ENCODE measurements at places on chromosomes 1 and 21.
A peak's percentile ranks its signal among the peaks of the same experiment; 100 is the strongest.

- peak; percentile 62 for DNase-seq
These were observed 24.3 kb downstream of the UBE2Q1 start for GRCh38 chr1:154533952-154534844.

GRCh38 chr1:53142226-53142853 is at the start of gene SLC1A7:
Gene SLC1A7 (minus strand): TSS chr1:53142638. CDS start chr1:53142449, 189 bp downstream.
- DNase-seq = no peak

DNA sequence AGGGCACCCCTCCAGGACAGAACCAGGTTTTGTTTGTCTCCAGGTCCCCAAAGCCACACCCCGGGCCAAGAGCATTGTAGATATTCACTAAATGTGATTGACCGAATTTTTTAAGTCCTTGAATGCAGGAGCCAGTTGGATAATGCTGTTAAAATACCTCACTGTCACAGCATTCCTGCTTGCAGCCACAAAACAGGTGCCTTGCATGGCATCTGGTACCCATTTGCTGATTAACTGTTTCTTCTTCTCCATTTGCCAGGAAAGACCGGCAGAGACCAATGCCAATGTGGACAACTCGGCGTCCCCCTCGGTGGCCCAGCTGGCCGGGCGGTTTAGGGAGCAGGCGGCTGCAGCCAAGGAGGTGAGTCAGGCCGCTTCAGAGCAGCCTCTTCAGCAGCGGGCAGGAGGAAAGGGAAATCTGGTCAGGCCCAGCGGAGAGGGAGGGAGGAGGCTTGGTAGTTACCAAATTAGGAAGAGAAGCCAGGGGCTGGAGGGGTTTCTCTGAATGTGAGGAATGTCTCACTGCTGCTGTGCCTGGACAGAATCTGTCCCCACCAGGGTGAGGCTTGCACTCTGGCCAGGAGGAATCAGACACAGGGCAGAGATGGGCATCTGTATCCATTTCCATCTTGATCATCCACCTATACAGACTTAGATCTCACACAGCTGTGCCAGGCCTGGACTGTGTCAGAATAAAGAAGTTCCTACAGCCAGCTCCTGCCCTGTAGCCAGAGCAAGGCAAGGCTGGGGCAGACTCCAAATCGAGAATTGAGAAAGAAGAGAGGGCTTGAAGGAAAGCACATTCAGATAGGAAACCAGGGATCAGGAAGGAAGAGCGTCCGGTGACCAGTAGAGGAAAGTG is 37.9 kb upstream of the MPZL1 start:
- DNase-seq = peak; percentile 40

- no peak for DNase-seq
These were observed 543.7 kb upstream of the PKN2 start for GRCh38 chr1:88140325-88140724.

- peak; percentile 21 for DNase-seq
These were observed 109.4 kb downstream of the NAV1 start for GRCh38 chr1:201648066-201648906.

DNA sequence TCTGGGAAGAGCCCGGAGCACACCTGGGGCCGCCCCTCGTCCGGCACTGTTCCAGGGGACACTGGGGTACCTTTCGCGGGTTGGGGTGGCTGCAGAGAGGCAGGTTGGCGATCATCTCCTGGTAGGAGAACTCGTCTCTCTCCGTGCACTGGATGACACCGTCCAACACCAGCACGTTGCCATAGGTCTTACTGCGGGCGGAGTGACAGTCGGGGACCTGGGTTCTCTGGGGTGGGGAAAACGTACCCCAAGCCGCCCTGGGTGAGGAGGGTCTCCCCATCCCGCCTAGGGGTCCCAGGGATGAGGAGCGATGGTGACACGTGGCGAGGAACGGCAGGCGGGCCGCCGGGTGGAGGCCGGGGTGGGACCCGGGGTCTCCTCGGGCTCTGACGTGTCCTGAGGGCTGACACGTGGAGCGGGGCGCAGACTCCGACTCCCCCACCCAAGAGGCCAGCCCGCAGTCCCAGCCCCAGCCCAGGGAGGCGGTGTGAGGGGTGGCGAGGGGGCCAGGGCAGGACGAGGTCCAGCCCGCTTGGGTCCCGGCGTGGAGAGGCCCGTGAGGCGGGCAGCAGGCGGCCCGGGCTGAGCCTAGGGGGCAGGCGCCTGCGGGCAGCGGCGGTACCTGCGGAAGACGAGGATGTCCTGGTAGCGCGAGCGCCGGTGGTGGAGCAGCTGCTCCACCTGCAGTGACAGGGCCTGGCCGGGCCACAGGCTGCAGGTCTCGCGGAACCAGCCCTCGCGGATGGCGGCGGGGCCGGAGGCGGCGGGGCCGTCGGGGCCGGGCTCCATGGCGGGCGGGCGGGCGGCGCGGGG is 457 bp downstream of the SRM start:
- no peak for DNase-seq

GRCh38 chr1:229410370-229410691 is 23.6 kb downstream of the ACTA1 start:
- DNase-seq = no peak

- DNase-seq = no peak
These were observed 8.9 kb downstream of the COL16A1 start for GRCh38 chr1:31694964-31695313.

DNA sequence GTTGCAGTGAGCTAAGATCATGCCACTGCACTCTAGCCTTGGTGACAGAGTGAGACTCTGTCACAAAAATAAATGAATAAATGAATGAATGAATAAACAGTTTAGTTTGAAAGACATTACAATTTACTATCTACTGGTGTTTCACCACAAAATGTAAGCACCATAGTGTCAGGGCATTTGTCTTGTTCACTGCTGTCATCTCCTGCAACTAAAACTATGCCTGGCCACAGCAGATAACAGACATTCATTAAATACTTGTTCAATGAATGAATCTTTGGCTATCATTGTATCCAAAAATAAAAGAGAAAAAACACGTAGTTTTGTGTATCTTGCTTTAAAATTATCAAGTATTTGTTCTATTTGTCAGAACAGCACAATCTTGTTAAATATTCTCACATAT is 32.5 kb downstream of the SASS6 start:
- DNase-seq = no peak

GRCh38 chr1:153612111-153612754 is 704 bp downstream of the S100A16 start:
- DNase-seq = no peak

- DNase-seq = no peak
These were observed 4.1 kb upstream of the TTLL10 start for GRCh38 chr1:1169429-1170214.

GRCh38 chr21:19266636-19267035 is 863.1 kb upstream of the TMPRSS15 start:
- no peak for DNase-seq

DNA sequence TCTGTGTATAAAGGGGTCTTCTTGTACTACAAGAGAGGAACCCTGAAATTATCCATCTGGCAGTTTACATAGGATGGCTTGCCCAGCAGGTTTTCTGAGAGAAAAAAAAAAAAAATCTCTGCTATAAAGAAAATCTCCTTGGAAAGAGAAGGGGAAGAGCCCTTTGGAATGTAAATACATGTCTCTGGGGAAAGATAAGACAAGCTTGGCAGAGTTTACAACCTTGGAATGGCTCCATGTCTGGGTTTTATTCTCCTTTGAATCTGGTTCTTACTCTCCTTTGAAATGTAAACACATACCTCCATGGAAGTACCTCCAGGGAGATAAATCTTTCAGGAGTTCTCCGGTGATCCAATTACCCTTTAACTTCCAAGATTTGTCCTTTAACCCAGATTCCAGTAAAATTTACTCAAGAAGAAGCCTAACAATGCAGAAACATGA is 45.1 kb upstream of the DNAH14 start:
- no peak for DNase-seq

- DNase-seq = no peak
These were observed 170.3 kb downstream of the ZC3H11B start for GRCh38 chr1:219442611-219443061.

DNA sequence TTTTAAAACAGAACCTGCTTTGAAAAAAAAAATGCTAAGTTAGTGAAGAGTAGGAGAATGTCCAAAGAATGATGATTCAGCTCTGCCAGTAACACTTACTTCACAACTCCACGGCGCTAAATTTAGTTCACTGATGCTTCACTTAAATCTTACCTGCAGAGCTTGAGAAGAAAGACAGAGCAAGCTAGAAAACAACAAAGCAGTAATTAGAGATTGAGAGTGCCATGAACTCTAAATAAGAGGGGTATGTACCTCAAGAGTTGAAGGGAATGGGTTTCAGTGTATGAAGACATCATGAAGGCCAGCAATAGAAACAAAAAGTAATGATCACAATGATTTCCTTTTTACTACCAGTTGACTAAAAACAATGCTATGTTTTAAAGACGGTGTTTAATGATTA is 32.8 kb downstream of the EPRS1 start:
- DNase-seq = no peak

- no peak for DNase-seq
These were observed 26.1 kb downstream of the NADK start for GRCh38 chr1:1752190-1752589.

- no peak for DNase-seq
These were observed 537.9 kb upstream of the NR5A2 start for GRCh38 chr1:199489594-199489993.

GRCh38 chr1:108708691-108709660 is 3.7 kb upstream of the FNDC7 start:
- peak; percentile 13 for DNase-seq

- peak; percentile 63 for DNase-seq
These were observed 107.0 kb downstream of the NRIP1 start for GRCh38 chr21:14957836-14958235.

- DNase-seq = no peak
These were observed 149.4 kb downstream of the RERE start for GRCh38 chr1:8667869-8668594.

DNA sequence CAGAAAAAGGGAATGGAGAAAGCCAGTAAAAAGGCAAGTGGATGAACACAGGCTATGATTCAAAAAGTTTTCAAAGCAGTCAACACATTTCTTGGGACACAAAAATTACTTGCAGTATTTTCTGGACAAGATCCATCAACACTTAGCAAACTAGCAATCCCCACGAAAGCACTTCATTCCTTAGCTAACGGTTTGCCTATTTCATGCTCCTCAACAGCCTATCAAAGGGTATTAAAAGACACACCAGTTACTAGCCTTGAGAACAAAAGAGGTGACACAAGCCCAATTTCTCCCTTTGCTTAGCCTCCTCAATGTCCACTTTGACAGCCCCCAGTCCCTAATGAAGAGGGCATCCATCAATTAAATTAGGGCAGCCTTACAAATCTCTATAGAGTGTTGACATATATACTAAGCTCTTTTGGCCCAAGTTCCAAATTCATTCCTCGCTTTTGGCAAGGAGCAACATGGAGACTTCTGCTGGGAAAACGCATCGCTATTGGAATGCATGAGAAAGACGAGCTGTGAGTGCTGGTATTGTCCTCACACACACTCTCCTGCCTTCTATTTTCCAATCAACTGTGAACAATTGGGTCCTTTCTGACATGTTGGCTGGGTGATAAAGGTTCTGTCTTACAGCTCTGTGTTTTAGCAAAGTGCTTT is 180.0 kb downstream of the TNR start:
- DNase-seq = no peak

DNA sequence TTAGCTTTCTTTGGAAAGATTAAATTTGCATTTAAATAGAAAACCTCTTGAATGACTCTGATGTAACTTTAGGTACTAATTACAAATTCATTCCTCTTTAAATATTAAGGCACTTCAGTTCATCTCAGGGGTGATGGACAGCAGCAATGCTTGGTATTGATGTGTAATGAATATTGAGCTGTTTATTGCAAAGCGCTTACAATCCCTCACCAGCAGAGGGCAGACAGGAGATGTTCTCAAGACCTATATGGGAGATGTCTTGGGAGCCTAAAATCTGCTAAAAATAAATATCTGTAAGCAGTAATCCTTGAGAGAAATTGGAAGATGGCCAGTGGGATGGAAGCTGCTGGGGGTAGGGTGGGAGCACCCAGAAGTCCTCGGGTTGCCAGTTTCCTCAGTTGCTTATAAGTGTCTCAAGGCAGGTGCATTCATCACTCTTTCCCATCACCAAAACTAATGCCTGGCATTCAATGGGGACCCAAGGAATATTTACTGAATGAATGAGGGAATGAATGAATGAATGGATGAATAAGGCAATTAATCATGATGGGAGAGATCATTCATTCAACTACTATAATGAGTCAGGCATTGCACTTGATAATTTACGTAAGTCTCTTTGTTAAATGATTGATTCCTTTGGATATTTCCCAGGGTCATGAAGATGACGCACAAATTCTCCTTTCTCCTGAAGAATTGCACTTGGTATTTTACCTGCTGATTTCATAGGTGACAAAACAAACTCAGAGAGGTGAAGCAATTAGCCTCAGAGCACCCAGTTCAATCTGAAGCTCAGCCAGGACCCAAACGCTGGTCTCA is 2.3 kb downstream of the KLHDC8A start:
- DNase-seq = peak; percentile 64

DNA sequence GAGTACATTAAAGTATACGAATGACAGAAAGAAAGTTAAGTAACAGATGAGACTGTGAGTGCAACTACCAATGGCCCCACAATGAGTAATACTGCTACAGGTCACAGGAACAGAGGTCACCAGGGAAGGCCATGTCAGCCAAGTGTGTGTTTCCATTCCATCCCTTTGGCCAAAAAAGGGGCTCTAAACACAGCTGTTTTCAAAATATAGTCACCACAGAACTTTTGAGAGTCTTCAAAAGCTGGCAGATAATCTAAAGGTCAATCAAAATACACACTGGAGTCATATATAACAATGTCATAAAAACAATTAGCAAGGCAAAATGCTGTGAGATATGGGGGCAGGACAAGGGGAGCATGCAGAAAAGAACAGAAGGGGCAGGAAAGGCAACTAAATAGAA is 10.2 kb downstream of the USP24 start:
- DNase-seq = peak; percentile 19

DNA sequence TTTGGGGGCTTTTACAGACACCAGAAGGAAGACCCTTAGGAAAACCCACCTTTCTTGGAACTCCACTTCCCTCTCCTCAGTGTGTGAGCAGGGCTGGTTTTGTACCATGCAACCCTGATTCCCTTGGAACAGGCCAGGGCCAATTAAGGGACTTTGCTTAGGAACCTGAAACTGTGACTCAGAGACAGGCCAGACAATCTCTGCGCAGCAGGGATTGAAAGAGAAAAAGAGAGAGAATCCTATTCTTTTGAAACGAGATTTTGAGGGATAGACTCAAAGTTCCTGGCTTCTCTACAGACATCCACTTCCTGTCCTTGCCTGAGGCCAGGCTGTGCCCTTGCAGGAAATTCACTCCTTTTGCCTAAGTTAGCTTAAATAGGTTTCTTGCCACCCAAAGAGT is 23.1 kb upstream of the C1orf198 start:
- peak; percentile 21 for DNase-seq
